Smooth muscle cell of the umbilical artery (primary cell): ENCODE measurements at places on chromosomes 4 and X. TPM values are rescaled to one million over a fixed set of nuclear protein-coding genes. Genes with fewer than 3 reads are reported as not detected.

IGBP1 gene
- total RNA-seq, result 55.0 and 81.1 TPM in 2 replicates

PSAPL1 gene
- total RNA-seq, result not detected in 2 replicates

IQCM gene
- total RNA-seq, result not detected in 2 replicates

GJB1 gene
- total RNA-seq, result not detected in 2 replicates

HTT-AS gene
- total RNA-seq, result not detected in 2 replicates

SLC9B1 gene
- 0.51 and 0.89 TPM in 2 replicates for total RNA-seq

CXXC4 gene
- total RNA-seq, result 0.30 and 0.32 TPM in 2 replicates

VCX2 gene
- not detected in 2 replicates for total RNA-seq

PNMA5 gene
- total RNA-seq, result not detected in 2 replicates

CCSER1 gene
- 0.30 TPM in 1 of 2 replicates, not detected in the other for total RNA-seq

HPSE gene
- 0.30 and 0.32 TPM in 2 replicates for total RNA-seq
